ENCODE measurements at places on chromosomes 4 and X. TPM values are rescaled to one million over a fixed set of nuclear protein-coding genes. Genes with fewer than 3 reads are reported as not detected.

The NXT2 gene
- 10.2 TPM for total RNA-seq

The EDA gene
- 2.2 TPM for total RNA-seq

The SOWAHB gene
- not detected for total RNA-seq

The GAGE12H gene
- total RNA-seq = not detected

The SOWAHD gene
- 0.46 TPM for total RNA-seq

The IRAK1 gene
- 131 TPM for total RNA-seq

The PRRG3 gene
- total RNA-seq = not detected

The CRMP1 gene
- total RNA-seq = not detected

The ANKRD17 gene
- total RNA-seq = 43.9 TPM

The ARMCX5 gene
- total RNA-seq = 10.7 TPM
